Fibroblast of the aortic adventitia (primary cell): ENCODE measurements at places on chromosomes 5 and 9.
A peak's percentile ranks its signal among the peaks of the same experiment; 100 is the strongest.

DNA sequence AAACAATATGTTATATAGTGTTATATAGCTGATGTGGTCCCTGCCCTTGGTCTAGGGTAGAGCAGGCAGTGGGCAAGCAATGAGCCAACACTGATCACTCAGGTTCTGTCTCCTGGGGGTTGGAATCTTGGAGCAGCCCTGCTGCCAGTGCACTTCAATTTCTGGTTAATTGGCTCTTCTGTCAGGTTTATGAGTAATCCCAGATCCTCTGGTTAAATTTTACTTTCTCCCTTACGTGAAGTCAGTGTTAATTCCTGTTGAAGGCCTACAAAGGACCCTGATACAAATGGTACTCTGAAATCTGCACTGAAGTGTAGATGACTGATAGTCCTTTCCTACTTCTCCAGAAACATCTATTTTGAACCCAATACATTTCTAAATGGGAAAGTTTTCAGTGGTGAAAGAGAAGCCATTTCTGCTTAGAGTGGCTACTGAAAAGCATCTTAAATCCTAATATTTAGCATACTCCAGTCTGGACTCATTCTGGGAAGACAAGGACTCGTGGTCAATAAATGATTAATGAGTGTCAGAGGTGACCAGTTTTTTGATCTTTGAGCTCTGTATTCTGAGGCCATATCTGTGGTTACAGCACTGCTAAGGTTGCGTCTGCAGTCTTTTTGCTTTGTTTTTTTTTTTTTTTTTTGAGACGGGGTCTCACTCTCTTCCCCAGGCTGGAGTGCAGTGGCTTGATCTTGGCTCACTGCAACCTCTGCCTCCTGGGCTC, 442.4 kb downstream of the KIF4B start:
- DNase-seq: no peak

GRCh38 chr9:129258124-129258822, 80.2 kb upstream of the IER5L start:
- DNase-seq: peak; percentile 79

GRCh38 chr5:54302267-54302687, 8.1 kb downstream of the ARL15 start:
- peak; percentile 35 for DNase-seq

GRCh38 chr5:14452685-14453454, 128.7 kb upstream of the OTULINL start:
- DNase-seq: peak; percentile 75

DNA sequence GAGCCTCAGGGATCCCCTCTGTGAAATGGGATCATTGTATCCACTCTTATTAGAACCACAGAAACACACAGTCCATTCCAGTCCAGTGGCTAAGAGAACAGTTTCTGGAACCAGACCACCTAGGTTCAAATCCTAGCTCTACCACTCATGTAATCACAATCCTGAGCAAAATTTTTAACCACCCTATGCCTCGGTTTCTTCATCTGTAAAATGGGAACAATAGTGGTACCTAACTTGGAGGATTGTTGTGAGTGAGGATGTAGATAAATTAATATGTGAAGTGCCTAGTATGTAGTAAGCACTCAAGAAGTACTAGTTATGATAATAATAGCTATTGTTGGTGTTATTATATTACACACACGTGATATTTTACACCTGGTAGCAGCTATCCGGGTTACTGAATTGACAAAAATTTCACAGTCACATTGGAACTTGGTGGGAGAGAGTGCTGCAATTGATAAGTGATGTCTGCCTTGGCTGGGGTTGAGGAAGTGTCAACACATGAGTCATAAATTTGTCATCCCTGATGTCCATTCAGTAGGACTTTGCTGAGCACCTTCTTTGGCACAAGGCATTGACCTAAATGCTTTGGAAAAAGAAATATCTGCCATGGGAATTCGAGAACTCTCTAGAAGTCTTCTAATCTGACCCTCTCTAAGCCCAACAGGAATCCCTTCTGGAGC, 68.4 kb downstream of the COL27A1 start:
- DNase-seq: peak; percentile 44

DNA sequence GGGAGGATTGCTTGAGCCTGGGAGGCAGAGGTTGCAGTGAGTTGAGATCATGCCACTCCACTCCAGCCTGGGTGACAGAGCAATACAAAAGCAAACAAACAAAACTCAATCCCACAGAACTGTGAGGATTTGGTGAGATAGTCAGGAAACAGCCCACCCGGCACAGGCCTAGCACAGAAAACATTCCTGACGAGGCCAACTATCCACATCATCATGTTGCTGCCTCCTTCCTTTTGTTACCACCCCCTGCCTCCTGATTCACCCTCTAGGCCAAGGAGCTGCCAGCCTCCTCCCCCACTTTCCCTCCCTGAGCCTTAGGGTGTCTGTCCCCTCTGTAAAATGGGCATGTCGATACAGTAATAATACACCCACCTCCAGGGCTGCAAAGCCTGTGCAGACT, 39.0 kb downstream of the STK10 start:
- DNase-seq: peak; percentile 22

- no peak for DNase-seq
Measured at GRCh38 chr5:14256026-14256690, 113.0 kb downstream of the TRIO start.

- no peak for DNase-seq
Measured at GRCh38 chr5:154513669-154514084, 35.6 kb upstream of the HAND1 start.

GRCh38 chr9:81560851-81561732, 128.3 kb downstream of the TLE1 start:
- DNase-seq: peak; percentile 19

- DNase-seq: peak; percentile 74
Measured at GRCh38 chr5:176658007-176658599, 10.8 kb downstream of the TSPAN17 start.

- DNase-seq: no peak
Measured at GRCh38 chr9:38243993-38244392, 148.5 kb upstream of the ALDH1B1 start.

GRCh38 chr5:172678902-172679301, 37.8 kb downstream of the NEURL1B start:
- no peak for DNase-seq

DNA sequence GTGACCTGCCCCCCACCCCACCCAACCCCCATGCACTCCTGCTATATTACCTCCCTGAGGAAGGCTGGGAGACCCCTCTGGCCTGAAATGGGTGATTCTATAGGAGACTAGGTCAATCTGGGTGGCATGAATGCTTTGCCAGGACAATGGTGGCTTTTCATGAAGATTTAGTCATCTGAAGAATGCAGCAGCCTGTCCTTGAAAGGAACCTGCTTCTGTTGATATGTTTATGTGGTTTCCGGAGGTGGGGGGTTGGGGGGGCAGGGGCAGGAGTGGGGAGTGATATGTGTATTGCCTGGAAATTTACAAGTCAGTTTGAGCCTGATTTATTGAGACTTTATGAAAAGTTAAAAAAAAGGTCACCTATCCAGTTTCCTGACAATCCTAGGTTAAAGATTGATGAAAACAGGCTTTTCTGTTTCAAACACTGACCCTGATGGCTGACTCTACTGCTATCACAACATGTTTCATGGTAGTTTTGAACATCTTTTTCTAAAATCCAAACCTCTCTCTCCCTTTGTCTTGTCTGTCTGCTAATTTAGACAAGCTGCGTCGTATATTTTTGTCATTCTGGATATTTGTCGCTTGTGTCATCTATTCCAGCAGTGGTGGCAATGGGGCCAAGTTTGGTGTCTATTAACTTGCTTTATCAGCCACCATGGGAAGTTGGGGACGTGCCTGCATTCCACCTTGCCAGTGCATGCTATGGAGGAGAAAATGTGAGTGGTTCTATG, 153.7 kb upstream of the EGFLAM start:
- DNase-seq: no peak

GRCh38 chr5:59036274-59036961, 453.5 kb downstream of the RAB3C start:
- DNase-seq: peak; percentile 96

DNA sequence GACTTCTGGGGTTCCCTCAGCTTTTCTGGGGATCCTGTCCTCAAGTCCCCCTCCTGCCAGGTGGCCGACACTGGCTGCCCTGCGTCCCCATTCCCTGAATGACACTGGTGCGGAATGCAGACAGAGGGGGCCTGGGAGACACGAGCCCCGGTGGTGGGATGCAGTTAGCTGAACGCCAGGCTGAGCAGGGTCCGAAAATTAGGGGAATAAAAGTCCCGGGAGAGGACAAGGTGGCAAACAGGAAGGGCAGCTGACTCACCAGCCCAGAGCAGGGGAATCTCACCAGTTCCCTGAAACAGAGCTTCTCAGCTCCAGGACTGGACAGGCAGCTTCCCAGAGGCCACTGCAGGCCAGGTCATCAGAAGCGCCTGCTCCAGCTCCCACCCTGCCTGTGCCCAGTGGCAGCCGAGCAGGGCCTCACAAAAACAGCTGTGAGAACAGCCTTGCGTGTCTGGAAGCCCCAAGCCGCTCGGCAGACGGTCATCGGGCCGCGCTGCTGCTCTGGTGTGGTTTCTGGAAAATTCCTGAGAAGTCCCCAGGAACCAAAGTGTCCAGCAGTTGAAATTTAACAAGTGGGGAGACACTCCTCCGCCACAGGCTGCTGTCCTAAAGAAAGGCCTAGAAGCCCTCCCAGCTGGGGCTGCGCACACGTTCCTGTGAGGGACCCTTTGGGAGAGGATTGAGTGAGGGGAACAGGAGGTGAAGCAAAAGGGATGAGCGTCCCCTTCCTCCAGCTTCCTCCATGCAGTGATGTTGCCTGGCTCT, 47.6 kb upstream of the EXOC3 start:
- DNase-seq: peak; percentile 72

DNA sequence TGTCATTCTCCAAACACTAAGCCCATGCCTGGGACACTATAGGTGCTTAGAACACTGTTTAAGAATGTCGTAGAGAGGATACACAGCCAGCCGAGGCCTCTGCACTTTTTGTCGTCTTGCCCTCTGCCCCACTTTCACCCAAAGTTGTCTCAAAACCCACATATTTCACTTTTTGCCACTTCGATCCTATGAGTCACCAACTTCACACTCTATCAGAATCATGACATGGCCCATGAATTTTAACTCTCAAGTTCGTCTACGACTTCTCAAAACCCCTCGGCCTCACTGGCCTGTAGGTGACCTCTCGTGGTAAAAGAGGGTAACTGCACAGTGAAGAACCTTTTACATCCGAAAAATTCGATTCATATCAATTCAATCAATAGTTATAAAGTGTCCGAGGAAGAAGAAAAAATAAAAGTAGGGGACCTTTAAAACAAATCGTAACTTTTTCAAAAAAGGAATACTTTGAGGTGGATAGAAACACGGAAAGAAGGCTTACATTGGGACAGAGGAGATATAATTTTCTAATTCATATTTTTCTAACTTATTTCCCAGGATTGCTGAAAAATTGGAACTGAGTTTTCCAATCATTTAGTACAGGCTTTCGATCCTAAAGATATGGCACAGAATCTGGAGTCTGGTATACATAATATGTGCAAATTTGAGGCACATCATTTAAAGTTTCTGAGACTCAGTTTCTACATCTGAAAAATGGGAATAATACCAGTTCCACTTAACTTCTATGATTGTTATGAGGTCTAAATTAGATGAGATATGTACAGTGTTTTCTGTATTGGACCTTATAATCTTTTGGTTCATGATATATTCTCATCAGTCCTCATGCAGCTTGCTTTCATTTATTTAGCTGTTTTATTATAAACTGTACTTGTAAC, 122.6 kb downstream of the APBA1 start:
- peak; percentile 63 for DNase-seq

- DNase-seq: no peak
Measured at GRCh38 chr9:136534366-136534765, 11.5 kb downstream of the NOTCH1 start.

DNA sequence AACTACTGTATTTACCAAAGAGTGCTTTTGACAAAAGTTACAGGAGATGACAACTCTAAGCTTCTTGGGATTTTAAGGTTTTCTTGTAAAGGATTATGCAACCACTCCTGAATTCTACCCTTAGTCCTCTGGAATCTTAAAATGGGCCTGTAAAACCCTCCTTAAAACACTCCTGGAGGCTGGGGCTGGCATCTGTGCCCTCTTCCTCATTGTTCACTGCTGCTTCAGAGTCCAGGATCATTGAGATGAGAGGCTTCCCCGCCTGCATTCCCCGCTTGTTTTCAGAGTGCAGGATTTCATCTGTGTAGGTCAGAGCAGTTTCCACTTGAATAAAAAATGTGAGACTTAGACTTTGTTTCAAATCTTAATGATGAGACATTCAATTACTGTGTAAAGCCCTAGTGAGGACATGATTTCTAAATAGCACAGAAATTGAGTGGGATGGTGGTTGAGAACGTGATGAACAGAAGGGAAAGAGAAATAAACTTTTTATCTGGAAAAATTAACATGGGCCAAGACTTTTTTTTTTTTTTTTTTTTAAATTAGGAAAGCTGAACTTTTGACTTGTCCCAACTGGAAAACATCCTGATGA, 40.4 kb downstream of the PCSK5 start:
- DNase-seq: peak; percentile 14

DNA sequence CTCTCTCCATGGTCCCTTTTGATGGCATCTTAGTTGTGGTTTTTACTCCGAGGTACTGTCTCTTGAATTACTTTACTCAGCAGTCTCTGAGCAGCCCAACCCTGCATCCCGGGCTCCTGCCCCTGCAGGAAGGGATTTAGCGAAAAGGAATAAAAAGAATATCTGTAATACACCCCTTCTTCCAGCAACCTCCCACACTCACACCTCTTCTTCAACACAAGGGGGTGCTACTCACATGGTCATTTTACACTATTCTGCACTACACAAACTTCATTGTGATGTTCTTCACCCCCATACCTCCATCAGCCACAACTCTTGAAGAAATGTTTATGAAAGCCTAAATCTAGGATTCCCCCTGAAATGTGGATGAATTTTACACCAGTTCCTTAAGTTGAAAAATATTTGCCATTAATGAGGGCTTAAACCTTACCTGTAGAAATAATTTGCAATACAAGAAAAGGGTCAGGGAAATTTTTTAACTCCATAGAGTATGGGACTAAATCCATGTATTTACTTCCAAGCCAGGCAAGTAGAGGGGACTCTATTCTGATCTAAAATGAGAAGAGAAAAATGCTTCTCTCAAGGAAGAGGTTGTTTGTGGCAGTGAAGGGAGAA, 26.0 kb downstream of the TPD52L3 start:
- peak; percentile 89 for DNase-seq

- DNase-seq: peak; percentile 88
Measured at GRCh38 chr9:110432253-110432652, 94.6 kb upstream of the TXNDC8 start.

GRCh38 chr9:89886281-89886700, 281.5 kb downstream of the GADD45G start:
- DNase-seq: no peak

DNA sequence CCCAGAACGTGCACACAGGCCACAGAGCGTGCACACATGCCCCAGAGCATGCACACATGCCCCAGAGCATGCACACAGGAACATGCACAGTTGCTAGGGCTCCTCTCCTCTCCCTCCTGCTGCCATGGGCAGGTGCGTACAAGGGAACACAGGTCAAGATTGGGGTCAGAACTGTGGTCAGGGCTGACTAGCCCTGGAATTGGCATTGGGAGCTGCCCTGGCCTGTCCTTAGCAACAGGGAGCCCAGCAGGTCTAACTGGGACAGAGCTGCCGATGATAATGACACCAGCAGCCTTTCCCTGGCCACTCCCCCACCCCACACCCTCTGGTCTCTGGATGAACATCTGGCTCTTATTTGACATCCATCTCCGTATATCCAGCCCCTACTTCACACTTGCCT, 8.0 kb downstream of the PCDH1 start:
- DNase-seq: no peak

GRCh38 chr5:57903458-57903857, 420.8 kb upstream of the ACTBL2 start:
- DNase-seq: no peak
